Type B pancreatic cell (in vitro differentiated cells): ENCODE measurements at places on chromosomes 7 and 10.
A peak's percentile ranks its signal among the peaks of the same experiment; 100 is the strongest.

- no peaks in the 10 kb centered on the region for H3K27me3 ChIP-seq
- H3K27ac ChIP-seq = no peak overlapping the region
- H3K36me3 ChIP-seq = no peaks in the 10 kb centered on the region
- H3K4me3 ChIP-seq = no peak overlapping the region
Measured at GRCh38 chr10:88890681-88891381, 10.8 kb downstream of the STAMBPL1 start.

DNA sequence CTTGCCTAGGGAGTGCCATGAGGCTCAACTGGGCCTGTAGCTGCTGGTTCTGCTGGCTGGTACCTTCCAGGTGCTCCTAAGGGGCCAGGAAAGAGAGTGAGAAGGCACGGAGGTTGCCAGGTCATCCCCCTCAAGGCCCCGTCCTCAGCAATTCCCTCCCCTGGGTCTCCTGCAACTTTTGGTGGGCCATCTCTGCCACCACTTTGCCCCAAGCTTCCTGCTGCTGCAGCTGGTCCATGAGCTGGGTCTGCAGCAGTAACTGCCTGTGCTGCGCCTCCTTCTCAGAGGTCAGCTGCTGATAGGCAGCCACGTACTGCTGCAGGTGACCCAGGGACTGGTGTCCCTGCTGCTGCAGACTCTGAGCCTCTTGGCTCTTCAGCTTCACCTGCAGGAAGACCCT lies 17.3 kb upstream of the MTPAP start:
- H3K4me3 ChIP-seq = no peak overlapping the region
- peaks cover 3% of the 10 kb centered on the region for H3K27me3 ChIP-seq
- H3K27ac ChIP-seq = no peak overlapping the region
- peaks cover 20% of the 10 kb centered on the region for H3K4me1 ChIP-seq

GRCh38 chr10:127082651-127083050 lies 113.7 kb downstream of the INSYN2A start:
- no peak overlapping the region for H3K27ac ChIP-seq
- peaks cover 13% of the 10 kb centered on the region for H3K4me1 ChIP-seq
- no peaks in the 10 kb centered on the region for H3K27me3 ChIP-seq
- H3K4me3 ChIP-seq = no peak overlapping the region

GRCh38 chr7:157228864-157229422 lies 90.2 kb downstream of the UBE3C start:
- H3K4me1 ChIP-seq = no peaks in the 10 kb centered on the region
- H3K36me3 ChIP-seq = peaks cover 32% of the 10 kb centered on the region
- H3K4me3 ChIP-seq = no peak overlapping the region
- no peaks in the 10 kb centered on the region for H3K27me3 ChIP-seq
- no peak overlapping the region for H3K27ac ChIP-seq

DNA sequence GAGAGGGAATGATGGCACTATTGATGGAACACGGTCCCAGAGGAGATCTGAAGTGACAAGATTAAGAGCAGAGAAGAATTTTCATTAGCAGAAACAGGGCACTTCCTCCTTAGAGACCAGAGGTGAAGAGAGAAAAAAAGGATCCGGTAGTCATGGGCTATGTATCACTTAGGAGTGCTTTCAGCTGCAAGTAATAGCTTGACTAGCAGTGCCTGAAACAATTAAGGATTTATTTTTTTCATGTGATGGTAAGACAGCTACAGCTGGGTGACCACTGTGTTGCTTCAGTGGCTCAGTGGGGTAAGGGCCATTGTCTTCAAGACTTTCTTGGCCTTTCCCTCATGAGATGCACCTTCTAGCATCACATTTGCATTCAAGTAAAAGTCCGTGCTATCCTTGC lies 515.1 kb upstream of the GALNT17 start:
- H3K27ac ChIP-seq = no peak overlapping the region
- no peak for DNase-seq
- H3K27me3 ChIP-seq = peaks cover 25% of the 10 kb centered on the region
- H3K36me3 ChIP-seq = peaks cover 5% of the 10 kb centered on the region
- peaks cover 52% of the 10 kb centered on the region for H3K4me1 ChIP-seq
- no peak overlapping the region for H3K4me3 ChIP-seq

- no peak for DNase-seq
- no peak overlapping the region for H3K27ac ChIP-seq
- peak overlapping the region; percentile 81 for H3K4me3 ChIP-seq
- H3K27me3 ChIP-seq = no peaks in the 10 kb centered on the region
- no peaks in the 10 kb centered on the region for H3K36me3 ChIP-seq
- peaks cover 52% of the 10 kb centered on the region for H3K4me1 ChIP-seq
Measured at GRCh38 chr10:24119896-24120295, 89.0 kb upstream of the KIAA1217 start.

DNA sequence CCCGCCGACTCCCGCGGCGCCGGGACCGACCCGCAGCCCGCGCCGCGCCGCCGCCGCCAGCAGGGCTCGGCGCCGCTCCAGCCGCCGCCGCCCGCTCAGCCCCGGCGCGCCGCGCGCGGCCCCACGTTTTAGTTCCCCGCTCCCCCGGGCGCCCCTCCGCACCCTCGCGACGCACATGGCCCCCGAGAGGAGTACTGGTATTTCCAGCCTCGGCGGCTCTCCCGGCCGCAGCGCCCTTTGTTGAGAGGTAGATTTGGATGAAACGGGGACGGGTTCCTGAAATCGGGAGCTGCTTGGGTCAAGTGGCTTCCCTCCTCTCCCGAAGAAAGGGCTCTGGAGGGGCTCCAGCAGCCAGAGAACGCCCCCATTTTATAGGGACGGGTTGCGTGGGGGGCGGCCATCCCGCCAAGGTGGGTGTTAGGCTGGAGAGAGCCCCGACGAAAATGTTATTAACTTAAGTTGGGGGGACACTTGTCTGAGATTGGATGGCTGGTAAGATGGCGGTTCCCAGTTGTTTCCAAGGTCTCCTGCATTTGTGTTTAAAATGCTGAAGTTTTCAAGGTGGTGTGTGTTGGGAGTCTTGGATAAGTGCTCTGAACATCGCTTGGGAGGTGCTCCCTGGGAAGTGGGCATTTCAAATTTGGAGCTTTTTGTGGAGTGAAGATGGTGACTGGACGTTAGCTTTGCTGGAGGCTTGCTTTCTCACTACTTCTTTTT lies 1.2 kb downstream of the BMI1 start:
- no peak for DNase-seq
- H3K27me3 ChIP-seq = peaks cover 64% of the 10 kb centered on the region
- H3K27ac ChIP-seq = peak overlapping the region; percentile 89
- peaks cover 7% of the 10 kb centered on the region for H3K36me3 ChIP-seq

GRCh38 chr10:82267960-82268359 lies 393.0 kb downstream of the NRG3 start:
- H3K4me1 ChIP-seq = no peaks in the 10 kb centered on the region
- H3K27ac ChIP-seq = no peak overlapping the region
- no peak overlapping the region for H3K4me3 ChIP-seq

- no peaks in the 10 kb centered on the region for H3K36me3 ChIP-seq
- H3K4me1 ChIP-seq = no peaks in the 10 kb centered on the region
- H3K4me3 ChIP-seq = no peak overlapping the region
- no peak for DNase-seq
- H3K27ac ChIP-seq = no peak overlapping the region
Measured at GRCh38 chr10:59934701-59935100, 28.3 kb upstream of the CCDC6 start.

DNA sequence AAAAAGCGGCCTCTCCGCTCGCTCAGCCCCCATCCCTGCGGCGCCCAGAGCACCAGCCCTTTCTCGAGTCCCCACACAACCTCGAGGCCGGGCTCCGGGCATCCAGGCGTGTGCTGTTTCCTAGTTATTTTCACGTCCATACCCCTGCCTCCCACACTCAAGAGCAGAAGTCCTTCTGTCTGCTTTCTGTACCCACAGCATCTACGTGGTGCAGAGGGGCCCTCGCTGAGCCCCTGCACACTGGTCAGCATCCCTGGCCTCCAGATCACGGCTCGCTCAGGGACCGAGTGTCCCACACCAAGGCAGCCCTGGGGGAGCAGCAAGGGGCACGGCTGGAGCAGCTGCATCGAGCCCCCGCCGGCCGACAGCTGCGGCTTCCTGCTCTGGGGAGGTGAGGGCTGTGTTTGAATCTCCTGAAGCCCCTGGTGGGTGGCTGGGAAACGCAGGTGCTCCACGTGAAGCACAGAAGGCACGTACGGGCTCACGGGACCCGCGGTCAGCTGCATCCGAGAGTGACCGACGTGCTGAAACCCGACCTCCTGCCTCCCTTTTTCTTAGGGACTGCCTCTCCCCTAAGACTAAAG lies 333.1 kb downstream of the DNAJB6 start:
- H3K27me3 ChIP-seq = peaks cover 28% of the 10 kb centered on the region
- H3K4me1 ChIP-seq = peaks cover 15% of the 10 kb centered on the region
- H3K36me3 ChIP-seq = no peaks in the 10 kb centered on the region
- no peak overlapping the region for H3K4me3 ChIP-seq
- no peak overlapping the region for H3K27ac ChIP-seq

GRCh38 chr10:103111031-103111917 lies 81.8 kb downstream of the NT5C2 start:
- H3K36me3 ChIP-seq = peaks cover 11% of the 10 kb centered on the region
- DNase-seq = no peak
- H3K27ac ChIP-seq = peak overlapping the region; percentile 73
- H3K27me3 ChIP-seq = no peaks in the 10 kb centered on the region

DNA sequence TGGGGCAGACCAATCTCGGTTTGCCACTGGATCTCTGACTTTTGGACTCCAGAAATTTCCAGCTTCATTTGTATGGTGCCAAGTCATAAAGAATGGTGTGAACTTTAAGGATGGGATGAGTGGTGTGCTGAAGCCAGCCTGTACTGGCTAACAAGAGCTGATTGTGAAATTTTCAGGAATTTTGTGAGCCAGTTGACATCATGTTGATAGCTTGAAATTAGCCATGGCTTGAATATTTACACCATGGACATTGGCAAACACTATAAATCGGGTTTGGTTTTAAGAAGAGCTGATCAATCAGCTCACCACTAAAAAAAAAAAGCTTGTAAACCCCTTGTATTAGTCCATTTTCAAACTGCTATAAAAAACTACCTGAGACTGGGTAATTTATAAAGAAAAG lies 14.1 kb upstream of the MYH16 start:
- no peak for DNase-seq
- H3K27me3 ChIP-seq = no peaks in the 10 kb centered on the region
- no peaks in the 10 kb centered on the region for H3K36me3 ChIP-seq
- no peak overlapping the region for H3K27ac ChIP-seq
- H3K4me3 ChIP-seq = no peak overlapping the region

GRCh38 chr10:97121041-97121440 lies 64.7 kb downstream of the SLIT1 start:
- DNase-seq = no peak
- no peak overlapping the region for H3K4me3 ChIP-seq
- H3K36me3 ChIP-seq = peaks cover 3% of the 10 kb centered on the region
- H3K4me1 ChIP-seq = peaks cover 24% of the 10 kb centered on the region
- peaks cover 17% of the 10 kb centered on the region for H3K27me3 ChIP-seq
